ENCODE measurements at places on chromosomes 4 and X. TPM values are rescaled to one million over a fixed set of nuclear protein-coding genes. Genes with fewer than 3 reads are reported as not detected.

Gene DDX53
- not detected for total RNA-seq

Gene CSAG3
- total RNA-seq, result not detected

Gene GRXCR1
- not detected for total RNA-seq

DNA sequence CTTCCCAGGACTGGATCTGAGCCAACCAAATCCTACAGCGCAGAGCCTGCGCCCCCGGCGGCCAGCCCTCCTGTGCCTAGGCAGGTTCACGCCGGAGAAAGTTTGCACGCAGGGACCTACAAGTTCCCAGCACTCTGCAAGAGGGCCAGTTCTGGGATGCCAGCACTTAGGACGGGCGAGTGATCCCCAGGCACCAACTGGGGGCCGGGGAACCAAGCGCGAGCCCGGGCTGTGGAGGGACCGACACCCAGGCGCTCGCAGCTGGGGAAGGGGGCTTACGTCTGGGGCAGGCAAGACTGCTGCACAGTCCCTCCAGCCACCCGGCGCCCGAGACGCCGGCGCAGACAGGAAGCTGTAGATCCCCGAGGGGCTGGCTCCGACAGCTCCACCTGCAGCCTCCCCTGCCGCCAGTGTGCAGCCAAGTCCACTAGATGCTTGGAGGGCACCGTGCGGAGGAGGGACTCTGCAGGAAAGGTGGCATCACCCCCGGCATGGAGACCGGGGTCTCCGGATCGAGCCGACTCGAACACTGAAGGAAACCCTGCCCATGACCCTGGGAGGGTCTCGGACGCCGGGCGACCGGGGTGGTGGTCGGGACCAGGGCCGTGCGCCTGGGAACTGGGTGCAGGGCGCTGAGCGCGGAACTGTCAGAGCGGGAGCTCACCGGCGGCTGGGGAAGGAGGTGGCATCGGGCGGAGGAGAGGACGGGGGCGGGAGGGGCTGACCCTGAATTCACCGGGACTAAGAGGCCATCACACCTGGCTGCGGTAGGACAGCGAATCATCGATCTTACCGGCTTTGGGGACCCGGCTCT lies 566 bp downstream of the CORIN start:
- H3K27ac ChIP-seq, result no peak overlapping the region
- H3K36me3 ChIP-seq, result no peaks in the 10 kb centered on the region
- DNase-seq, result peak; percentile 48
- no peaks in the 10 kb centered on the region for H3K27me3 ChIP-seq
- H3K4me3 ChIP-seq, result peak overlapping the region; percentile 81

DNA sequence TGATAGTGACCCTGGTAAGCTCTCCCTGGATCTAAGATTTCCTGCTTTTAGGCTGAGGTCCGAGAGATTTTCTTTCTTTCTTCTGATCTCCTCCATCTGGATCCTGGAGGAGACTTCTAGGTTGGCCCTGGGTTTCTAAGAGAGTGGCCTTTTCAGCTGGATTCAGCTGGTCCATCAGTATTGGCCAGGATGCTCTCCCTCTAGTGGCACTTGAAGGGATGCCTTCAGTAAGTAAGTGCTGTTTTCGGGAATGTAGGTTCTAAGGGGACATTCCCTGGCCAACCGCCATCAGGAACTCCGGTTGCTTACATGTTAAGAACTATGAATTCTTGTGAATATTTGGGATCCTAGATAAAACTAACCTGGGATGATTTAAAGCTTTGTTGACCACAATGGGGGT lies 56.9 kb downstream of the SERTM2 start:
- H3K36me3 ChIP-seq, result no peaks in the 10 kb centered on the region
- no peaks in the 10 kb centered on the region for H3K27me3 ChIP-seq
- H3K27ac ChIP-seq, result no peak overlapping the region
- no peak for DNase-seq
- H3K4me1 ChIP-seq, result no peaks in the 10 kb centered on the region
- H3K4me3 ChIP-seq, result no peak overlapping the region

Gene ZNF185
- total RNA-seq, result 2.2 TPM

DNA sequence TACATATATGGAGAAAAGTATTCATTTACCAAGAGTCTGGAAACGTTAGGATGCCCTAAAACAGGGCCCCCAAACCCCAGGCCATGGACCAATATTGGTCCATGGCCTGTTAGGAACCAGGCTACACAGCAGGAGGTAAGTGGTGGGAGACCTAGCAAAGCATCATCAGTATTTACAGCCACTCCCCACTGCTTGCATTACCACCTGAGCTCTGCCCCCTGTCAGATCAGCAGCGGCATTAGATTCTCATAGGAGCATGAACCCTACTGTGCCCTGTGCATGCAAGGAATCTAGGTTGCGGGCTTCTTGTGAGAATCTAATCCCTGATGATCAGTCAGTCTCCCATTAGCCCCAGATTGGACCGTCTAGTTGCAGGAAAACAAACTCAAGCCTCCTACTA lies 62.3 kb downstream of the USP38 start:
- H3K4me3 ChIP-seq, result no peak overlapping the region
- H3K36me3 ChIP-seq, result no peaks in the 10 kb centered on the region
- no peak for DNase-seq

All from CD4-positive, alpha-beta memory T cell (primary cell).